ENCODE measurements at places on chromosomes 5 and 9.

- no peak for DNase-seq
Observed at GRCh38 chr9:132798817-132799790, 79.0 kb downstream of the AK8 start.

DNA sequence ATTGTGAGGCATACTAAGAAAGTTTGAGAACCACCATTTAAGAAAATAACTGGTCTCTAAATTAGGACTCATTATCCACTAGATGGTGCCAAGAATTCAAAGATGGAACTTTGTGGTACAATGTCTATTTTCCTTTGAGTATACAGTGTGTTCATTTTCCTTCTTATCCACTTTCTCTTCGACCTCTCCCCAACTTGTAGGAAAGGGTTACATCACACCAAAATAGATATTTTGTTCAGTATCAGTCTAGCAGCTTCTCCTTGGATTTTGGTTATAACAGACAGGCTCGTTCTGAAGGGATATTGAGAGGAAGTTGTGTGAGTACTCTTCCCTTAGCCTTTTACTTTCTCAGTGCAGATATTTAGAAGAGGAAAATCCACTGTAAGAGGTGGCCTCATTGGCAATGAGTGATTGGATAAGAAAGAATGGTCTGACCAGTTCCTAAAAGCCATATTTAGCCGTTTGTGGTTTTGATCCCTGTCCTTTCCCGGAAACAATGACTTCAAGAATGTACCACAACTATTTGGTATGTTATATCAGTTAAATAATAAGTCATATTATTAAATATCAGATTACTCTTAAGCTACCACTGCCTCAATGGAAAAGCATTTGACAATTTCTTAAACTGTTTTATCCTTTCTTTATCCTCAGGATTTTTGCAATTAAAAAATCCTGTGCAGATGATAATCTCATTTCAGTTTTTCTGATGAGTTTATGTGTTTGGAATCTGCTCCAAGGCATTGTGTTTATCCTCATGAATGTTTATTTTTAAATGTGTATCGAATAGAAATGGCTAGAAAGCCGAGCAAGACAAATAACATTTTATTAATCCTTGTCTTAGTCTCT, 69.0 kb upstream of the GRAMD2B start:
- no peak for DNase-seq

GRCh38 chr5:91074615-91075014, 308.5 kb downstream of the ARRDC3 start:
- DNase-seq, result no peak

DNA sequence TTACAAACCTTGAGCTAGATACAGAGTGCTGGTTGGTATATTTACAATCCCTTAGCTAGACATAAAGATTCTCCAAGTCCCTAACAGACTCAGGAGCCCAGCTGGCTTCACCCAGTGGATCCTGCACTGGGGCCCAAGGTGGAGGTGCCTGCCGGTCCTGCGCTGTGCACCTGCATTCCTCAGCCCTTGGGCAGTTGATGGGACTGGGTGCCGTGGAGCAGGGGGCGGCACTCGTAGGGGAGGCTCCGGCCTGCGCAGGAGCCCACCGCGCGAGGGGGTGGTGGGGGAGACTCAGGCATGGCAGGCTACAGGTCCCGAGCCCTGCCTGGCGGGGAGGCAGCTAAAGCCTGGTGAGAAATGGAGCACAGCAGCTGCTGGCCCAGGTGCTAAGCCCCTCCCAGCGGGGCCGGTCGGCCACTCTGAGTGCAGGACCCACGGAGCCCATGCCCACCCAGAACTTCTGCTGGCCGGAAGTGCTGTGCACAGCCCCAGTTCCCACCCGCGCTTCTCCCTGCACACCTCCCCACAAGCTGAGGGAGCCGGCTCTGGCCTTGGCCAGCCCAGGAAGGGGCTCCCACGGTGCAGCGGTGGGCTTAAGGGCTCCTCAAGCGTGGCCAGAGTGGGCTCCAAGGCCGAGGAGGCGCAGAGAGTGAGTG, 1464.7 kb downstream of the EFNA5 start:
- no peak for DNase-seq

- DNase-seq, result no peak
Observed at GRCh38 chr5:64100203-64100602, 65.4 kb upstream of the RNF180 start.

GRCh38 chr9:4982721-4983482, 2.2 kb upstream of the JAK2 start:
- no peak for DNase-seq

- DNase-seq, result no peak
Observed at GRCh38 chr5:168270476-168270875, 21.0 kb upstream of the WWC1 start.

DNA sequence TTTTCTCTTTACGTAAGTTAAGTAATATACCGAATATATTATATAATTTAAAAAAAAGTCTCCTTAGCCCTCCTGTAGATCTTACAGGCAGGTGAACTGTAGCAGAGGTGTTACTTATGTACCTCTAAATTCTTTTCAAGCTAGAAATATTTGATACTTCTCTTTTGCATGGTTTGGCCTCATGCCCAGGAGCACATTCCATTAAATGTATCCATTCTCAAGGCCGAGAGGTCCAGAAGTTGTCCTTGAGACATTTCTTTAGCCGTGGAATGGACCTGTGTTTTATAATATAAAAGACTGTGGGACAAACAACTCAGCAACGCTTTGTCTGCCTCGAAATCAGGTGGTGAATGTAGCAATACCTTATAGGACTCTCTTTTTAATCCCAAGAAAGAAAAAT, 184.5 kb downstream of the TRIO start:
- no peak for DNase-seq

DNA sequence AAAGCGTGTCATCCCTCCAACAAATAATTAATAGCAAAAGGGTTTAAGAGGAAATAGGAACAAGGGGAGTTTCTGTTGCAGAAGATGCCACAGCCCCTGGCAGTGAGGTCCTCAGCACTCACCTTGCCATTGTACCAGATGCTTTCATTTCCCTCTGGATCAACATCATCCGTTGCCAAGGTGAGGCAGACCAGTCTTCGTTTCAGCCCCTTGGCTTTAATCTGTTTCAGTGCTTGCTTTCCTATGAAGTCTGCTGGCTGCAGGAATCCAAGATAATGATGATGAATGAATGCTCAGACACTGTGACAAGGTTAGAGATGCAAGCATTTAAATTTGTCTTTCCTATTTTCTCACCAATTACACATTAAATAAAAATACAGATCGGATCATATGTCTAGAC, 20.0 kb upstream of the ARSB start:
- no peak for DNase-seq

DNA sequence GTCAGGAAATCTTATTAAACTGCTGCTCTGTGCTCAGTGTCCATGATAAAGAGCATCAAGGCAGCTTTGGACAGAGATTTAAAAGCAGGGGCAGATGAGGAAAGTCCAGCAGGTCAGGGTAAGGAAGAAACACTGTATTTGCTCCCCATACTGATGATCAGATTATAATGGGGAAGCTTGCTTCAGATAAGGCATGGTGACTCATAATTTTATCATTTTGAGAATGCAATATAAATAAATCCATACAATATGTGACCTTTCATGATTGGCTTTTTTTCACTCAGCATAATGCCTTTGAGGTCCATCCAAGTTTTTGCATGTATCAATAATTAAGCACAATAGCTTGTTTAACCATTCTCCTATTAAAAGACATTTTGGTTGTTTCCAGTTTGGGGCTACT, 48.1 kb upstream of the LHFPL2 start:
- DNase-seq, result no peak

DNA sequence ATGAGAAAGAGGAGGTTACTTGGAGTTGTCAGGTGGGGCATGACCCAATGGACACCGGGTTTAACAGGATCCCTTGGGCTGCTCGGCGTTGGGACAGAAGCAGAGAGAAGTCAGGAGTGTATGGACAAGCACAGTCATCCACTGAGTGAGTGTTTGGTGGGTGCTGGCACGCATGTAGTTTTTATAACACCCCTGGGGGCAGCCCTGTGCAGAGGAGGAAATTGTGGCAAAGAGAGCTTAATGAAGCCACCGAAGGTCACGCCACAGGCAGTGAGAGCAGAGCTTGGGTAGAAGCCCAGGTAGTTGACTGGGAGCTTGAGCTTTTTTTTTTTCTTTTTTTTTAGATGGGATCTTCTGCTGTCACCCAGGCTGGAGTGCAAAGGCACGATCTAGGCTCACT, 43.2 kb upstream of the IER5L start:
- no peak for DNase-seq

DNA sequence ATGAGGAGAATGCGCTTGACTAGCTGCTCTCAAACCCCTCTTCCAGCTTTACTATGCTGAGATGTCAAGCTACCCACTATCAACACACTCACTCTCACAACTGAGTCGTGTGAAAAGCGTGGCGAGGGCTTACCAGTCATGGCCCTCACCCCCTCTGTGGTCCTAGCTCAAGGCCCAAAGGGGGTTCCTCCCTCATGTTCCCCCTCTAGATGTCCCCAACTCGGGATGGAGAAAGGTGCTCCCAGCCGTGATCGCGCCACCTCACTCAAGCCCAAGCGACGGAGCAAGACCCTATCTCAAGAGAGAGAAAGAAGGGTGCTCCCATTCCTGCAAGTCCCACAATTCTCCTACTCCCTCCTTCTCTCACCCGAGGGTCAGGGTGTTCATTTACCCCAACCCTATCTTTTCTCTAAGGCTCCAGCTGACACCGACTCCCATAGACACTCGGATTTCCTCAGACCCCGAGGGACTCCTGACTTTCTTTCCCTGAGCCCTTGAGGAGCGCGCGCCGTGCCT, 559 bp downstream of the SLC38A9 start:
- no peak for DNase-seq

DNA sequence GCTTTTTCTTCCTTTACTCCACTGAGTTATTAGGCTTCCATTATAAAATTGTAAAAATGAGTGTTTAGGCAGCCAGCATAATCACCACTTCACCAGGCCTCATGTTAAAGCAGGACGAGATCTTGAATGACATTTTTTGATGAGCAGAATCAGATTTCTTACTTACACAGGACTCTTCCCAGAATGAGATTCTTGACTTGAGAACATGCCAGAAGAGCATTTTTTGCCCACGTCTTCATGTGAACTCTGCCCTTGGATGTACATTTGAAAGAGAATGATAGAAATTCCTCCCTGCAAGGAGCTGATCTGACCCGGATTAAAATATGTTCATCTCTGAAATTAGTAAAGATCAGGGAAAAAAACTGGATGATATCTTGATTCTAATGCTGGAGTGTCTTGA, 212.1 kb upstream of the ADRA1B start:
- DNase-seq, result no peak

GRCh38 chr9:99753436-99753835, 68.2 kb upstream of the NR4A3 start:
- no peak for DNase-seq

GRCh38 chr5:75701856-75702255, 15.4 kb downstream of the POC5 start:
- DNase-seq, result no peak

DNA sequence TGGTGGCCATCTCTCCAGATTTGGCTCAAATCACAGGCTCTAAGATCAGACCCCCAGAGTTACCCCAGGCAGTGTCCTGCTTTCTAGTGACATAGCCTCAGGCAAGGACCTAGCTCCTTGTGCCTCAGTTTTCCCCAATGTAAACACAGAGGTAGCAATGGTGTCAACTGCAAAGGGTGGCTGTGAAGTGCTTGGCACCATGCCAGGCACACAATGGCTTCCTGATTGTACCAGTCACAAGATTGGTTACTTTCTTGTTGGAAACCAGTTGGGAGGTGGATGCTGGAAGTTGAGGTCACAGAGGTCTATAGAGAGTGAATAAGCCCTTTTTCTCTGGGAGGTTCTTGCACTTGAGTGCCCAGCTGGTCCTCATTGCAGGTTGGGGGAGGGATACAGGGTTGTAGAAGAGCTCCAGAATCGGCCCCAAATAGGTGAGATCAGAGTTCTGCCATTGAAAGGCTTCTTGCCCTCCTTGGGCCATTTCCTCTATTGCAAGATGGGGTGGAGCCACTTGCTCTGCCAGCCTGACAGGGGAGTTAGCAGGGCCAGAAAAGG, 2.3 kb downstream of the STKLD1 start:
- no peak for DNase-seq

DNA sequence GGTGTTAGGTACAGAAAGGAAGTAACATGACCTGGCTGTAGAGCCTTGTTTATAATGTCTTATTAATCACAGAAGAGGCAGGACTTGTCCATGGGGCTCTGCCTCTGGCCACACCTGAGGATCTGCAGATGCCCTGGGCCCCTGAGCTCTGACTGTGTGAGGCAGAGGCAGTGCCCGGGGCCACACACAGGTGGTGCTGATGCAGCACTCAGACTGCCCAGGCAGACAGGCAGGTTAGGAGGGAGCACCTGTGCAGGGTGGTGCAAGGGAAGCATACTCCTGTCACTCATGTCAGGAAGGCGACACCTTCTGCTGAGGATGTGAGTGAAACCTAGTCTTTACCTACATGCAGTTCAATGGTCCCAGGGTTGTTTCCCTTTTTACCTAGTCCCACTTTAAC, 88.7 kb downstream of the CFAP90 start:
- no peak for DNase-seq

DNA sequence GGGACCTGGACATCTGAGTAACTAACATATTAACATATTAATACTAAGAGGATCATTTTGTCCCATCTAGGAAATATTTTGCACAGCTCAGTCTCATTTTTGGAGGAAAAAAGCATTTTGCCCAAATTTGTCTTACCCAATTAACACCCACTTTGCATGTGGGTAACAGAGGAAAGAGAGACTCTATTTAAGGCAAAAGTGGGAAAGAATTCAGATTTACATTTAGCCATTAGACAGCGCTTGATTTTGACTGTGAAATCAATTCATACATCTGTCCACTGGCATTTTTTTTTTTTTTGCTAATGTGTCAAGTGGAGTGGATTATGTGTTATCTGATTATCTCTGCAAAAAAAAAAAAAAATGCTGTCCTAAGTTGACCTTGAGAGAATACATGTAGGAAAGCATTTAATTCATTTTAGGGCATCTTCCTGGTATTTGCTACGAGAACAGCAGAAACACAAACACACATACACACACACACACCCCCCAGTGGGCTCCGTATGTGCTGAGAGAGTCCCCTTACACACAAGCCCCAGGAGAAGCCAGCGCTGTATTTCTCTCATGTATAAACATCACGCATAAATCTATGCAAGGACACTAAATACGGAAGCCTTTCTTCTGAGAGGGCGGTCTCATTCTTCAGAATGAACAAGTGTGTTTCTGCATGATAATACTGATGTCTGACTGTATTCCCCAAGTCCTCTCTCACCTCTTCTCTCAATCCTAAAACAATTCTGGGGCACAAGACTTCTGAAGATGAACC, 202.0 kb upstream of the KLF9 start:
- no peak for DNase-seq

GRCh38 chr5:175682664-175683063, 24.8 kb downstream of the HRH2 start:
- no peak for DNase-seq

GRCh38 chr9:92525306-92525705, 10.5 kb downstream of the ECM2 start:
- DNase-seq, result no peak
